ENCODE measurements at places on chromosomes 12 and 14. TPM values are rescaled to one million over a fixed set of nuclear protein-coding genes. Genes with fewer than 3 reads are reported as not detected.

Gene BCL2L14
- not detected for total RNA-seq

Gene NXPH4
- 0.55 TPM for total RNA-seq

Gene IGF1
- 103 TPM for total RNA-seq

Gene LMO3
- 26.8 TPM for total RNA-seq

Gene SAV1
- 56.8 TPM for total RNA-seq

All from aorta (tissue), 5 donors.